ENCODE measurements at places on chromosomes 4 and X. TPM values are rescaled to one million over a fixed set of nuclear protein-coding genes. Genes with fewer than 3 reads are reported as not detected.

Gene RTL9
- 0.67 TPM for total RNA-seq

Gene TTC29
- total RNA-seq, result not detected

Gene PDGFC
- 17.1 TPM for total RNA-seq

Gene GSX2
- not detected for total RNA-seq

Gene CLCN4
- 15.6 TPM for total RNA-seq

Gene MAGEA11
- total RNA-seq, result not detected

Gene OPRPN
- total RNA-seq, result not detected

All from right atrium auricular region (tissue), 2 donors.